Activated CD8-positive, alpha-beta T cell treated with anti-CD3 and anti-CD28 coated beads for 36 hours (primary cell): ENCODE measurements at places on chromosomes 7 and 10. TPM values are rescaled to one million over a fixed set of nuclear protein-coding genes. Genes with fewer than 3 reads are reported as not detected.

- H3K27me3 ChIP-seq, result peaks cover 25% of the 10 kb centered on the region
- DNase-seq, result peak; percentile 1
- peaks cover 5% of the 10 kb centered on the region for H3K4me1 ChIP-seq
- no peaks in the 10 kb centered on the region for H3K36me3 ChIP-seq
These were observed 777 bp downstream of the BICC1 start for GRCh38 chr10:58513188-58514110.

- peak overlapping the region; percentile 80 for H3K27ac ChIP-seq
- peaks cover 77% of the 10 kb centered on the region for H3K4me1 ChIP-seq
- H3K36me3 ChIP-seq, result peaks cover 8% of the 10 kb centered on the region
- H3K27me3 ChIP-seq, result no peaks in the 10 kb centered on the region
- DNase-seq, result peak; percentile 73
- peak overlapping the region; percentile 14 for H3K4me3 ChIP-seq
These were observed 61.0 kb upstream of the AOAH start for GRCh38 chr7:36784991-36785940.

DNA sequence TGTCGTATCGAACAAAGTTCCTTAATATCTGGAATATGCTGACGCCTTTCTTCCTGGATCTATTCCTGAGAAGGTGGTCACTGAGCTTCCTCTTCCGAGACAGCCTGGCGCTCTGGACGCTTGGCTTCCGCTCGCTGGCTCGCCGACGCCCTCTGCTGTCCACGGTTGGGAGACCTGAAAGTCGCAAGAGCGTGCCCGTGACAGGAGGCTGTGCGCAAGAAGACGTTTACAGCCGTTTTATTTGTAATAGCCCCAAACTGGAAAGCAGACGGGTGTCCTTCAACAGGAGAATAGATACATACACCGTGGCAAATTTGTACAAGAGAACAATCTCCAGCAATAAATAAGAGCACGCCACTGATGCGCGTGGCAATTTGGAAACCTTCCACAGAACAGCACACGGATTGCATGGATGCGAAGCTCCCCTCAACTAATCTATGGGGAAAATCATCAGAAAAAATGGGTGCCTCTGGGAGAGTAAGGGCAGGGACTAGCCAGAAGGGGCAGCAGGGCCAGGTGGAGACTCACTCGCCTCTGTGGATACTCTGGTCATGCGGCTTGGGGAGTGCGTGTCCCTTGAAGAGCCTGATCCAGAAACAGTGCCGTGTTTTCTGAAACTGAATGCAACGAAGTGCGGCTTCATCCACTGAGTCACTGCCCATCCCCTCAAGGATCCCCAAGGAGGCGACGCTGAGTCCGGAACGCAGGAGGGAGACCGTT is 41.5 kb upstream of the BNIP3 start:
- peaks cover 7% of the 10 kb centered on the region for H3K4me1 ChIP-seq
- peaks cover 26% of the 10 kb centered on the region for H3K27me3 ChIP-seq
- no peak overlapping the region for H3K4me3 ChIP-seq

TMEM236 gene
- 0.11 TPM for total RNA-seq

DNA sequence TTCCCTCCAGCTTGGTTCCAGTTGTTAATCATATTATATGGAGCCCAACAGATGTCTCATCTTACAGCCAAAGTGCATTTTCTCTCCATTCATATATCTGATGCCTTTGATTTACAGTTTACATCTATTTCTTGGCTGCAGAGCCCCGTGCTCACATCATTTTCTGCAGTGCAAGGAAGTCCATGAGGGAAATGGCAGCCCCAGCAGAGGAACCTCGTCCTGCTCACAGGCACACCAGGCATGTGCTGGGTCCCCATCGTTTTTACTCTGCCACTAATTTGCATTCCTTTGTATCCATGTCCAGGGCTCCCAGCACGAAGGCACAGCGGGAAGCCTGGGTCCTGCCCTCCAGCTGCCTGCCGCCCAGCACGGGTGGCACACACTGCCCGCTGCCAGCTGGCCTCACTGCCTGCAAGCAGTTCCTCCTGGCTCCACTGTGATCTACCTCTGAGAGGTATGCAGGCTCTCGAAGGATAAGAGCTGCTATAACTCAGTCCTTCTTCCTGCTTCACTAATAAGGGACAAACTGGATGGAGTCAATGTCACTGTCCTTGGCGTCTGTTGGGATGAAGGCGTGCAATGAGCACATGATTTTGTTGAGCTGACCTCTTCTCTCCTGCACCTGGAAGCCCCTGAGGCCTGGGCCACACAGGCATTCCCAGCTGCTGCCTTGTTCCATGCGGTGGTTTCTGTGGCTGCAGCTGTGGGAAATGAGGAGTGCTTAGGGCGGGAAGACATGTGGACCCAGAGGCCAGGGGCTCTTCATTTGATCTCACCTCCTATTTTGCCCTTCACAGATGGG is 583.6 kb upstream of the MGMT start:
- H3K4me3 ChIP-seq, result no peak overlapping the region
- no peaks in the 10 kb centered on the region for H3K36me3 ChIP-seq
- no peaks in the 10 kb centered on the region for H3K27me3 ChIP-seq
- no peaks in the 10 kb centered on the region for H3K4me1 ChIP-seq
- DNase-seq, result no peak

- H3K27ac ChIP-seq, result no peak overlapping the region
- H3K27me3 ChIP-seq, result peaks cover 2% of the 10 kb centered on the region
- H3K36me3 ChIP-seq, result peaks cover 22% of the 10 kb centered on the region
- DNase-seq, result peak; percentile 18
- H3K4me3 ChIP-seq, result no peak overlapping the region
- H3K4me1 ChIP-seq, result peaks cover 14% of the 10 kb centered on the region
These were observed 4.9 kb downstream of the AEBP1 start for GRCh38 chr7:44108768-44109750.

ATOH7 gene
- not detected for total RNA-seq

DNA sequence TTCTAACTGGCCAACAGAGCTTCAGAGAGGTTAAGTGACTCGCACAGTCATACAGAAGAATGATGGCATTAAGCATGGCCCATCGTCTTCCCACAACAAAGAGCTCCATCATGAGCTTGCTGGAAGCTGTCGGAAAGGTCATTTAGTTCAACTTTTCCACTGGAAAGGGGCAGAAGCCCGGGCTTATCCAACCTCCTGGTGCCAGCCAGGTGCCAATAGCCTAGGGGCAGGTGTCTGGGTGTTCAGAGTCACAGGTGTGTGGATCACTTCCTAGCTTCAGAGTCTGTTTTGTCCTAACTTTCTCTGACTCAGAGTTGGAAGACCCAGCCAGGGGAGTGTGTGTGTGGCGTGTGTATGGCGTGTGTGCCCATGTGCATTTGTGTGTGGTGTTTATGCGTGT is 1.3 kb upstream of the TRPV6 start:
- no peak overlapping the region for H3K4me3 ChIP-seq
- H3K36me3 ChIP-seq, result no peaks in the 10 kb centered on the region
- H3K4me1 ChIP-seq, result no peaks in the 10 kb centered on the region
- DNase-seq, result no peak

PPP1R17 gene
- not detected for total RNA-seq
